ENCODE measurements at places on chromosomes 16 and 17.
A peak's percentile ranks its signal among the peaks of the same experiment; 100 is the strongest.

GRCh38 chr17:68460146-68460545 is 2.9 kb upstream of the WIPI1 start:
- no peak for DNase-seq

GRCh38 chr17:49656247-49656646 is 21.6 kb downstream of the SPOP start:
- no peak for DNase-seq

GRCh38 chr17:78300962-78301820 is 58.7 kb downstream of the SOCS3 start:
- no peak for DNase-seq

DNA sequence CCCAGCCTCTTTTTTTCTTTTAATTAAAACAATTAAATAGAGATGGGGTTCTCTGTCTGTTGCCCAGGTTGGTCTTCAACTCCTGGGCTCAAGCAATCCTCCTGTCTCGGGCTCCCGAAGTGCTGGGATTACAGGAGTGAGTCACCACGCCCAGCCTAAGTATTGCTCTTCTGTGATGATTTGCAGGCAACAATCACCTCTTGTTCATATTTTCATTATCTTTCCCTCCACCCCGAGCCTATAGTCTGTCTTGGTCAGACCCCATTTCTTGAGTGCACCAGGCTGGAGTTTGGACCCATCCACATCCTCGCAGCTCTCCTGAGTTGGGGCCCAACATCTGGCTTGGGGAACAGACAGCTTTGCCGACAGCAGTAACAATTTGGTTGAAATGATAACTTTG is 4.3 kb upstream of the SPN start:
- no peak for DNase-seq

DNA sequence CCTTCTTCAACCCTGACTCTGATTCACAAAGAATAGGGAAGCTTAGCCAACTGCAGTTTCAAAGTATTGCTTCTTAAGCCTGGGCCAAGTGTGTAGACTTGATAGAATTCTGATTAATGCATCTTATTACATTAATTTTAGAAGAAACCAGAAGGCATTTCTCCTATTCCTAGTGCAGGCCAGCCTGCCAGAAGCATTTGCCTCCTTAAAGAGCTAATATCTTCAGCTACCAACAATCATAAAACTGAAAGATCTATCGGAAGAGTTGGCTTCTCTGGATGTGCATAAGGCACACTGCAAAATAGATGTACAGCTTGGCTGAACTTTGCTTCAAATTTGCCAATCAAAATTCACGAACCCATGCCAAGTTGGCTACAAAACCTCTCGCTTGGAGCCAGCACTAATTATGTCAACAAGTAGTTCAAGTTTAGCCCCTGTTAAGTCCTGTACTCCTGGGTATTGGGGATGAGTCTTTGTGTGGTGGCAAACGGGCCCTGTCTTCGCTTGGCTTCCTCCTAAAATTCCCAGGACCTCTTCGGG is 717.8 kb downstream of the WWOX start:
- no peak for DNase-seq

DNA sequence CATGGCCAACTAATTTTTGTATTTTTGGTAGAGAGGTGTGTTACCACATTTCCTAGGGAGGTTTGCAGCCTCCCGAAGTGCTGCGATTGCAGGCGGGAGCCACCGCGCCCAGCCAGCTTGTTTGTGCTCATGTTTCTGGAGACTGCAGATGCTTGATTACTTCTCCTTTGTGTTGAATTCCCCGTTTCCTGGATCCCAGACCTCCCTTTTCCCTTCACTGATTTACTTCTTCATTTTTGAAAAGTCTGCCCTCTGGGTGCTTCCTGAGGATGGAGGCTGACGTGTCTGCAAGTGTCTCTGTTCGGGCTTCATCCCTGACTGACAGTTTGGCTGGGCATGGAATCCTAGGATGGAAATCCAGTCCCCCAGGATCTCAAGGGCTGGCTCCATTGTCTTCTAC is 7.0 kb upstream of the TRIM47 start:
- no peak for DNase-seq

DNA sequence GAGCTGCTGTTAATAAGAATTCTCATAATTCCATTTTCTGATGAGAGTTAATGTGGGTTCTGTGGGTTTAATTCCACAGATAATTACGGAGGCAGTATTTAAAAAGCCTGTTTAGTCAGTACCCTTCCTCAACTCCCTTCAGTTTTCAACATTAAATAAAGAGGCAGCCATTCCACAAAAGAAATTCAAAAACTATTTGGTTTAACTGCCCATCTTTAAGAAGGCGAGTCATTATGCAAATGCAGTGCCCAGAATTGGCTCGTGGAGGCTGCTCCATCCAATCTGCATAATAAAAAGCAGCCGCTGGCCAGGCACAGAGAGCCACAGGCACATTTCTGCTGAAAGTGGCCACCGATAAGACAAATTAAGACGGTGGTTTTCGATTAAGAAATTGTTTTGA is 194.4 kb upstream of the TOX3 start:
- no peak for DNase-seq

DNA sequence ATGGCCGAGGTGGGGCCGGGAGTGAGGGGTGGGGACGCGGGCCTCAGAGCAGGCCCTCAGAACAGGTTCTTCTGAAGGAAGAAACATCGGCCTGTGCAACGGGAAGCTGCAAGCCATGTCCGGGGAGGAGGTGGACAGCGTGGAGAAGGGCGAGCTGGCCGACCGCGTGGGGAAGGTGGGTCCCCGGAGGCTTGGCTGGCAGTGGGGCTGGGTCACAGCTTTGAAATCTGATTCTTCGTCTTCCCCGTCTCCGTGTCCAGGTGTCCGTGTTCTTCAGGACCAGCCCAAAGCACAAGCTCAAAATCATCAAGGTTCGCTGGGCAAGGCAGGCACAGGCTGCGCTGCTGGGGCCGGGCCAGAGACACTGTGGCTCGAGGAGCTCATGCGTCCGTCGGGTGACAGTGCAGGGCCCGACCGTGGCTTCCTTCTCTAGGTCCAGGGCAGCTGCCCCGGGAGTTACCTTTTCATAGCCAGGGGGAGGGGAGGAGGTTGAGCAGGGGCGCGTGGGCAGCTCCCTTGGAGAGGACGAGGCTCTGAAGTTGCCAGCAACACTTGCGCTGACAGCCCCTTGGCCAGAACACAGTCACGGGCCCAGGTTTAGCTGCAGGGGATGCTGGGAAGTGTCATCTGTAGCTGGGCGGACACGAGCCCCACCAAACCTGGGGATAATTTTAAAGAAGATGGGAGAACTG is 51.3 kb downstream of the MEAK7 start:
- no peak for DNase-seq

DNA sequence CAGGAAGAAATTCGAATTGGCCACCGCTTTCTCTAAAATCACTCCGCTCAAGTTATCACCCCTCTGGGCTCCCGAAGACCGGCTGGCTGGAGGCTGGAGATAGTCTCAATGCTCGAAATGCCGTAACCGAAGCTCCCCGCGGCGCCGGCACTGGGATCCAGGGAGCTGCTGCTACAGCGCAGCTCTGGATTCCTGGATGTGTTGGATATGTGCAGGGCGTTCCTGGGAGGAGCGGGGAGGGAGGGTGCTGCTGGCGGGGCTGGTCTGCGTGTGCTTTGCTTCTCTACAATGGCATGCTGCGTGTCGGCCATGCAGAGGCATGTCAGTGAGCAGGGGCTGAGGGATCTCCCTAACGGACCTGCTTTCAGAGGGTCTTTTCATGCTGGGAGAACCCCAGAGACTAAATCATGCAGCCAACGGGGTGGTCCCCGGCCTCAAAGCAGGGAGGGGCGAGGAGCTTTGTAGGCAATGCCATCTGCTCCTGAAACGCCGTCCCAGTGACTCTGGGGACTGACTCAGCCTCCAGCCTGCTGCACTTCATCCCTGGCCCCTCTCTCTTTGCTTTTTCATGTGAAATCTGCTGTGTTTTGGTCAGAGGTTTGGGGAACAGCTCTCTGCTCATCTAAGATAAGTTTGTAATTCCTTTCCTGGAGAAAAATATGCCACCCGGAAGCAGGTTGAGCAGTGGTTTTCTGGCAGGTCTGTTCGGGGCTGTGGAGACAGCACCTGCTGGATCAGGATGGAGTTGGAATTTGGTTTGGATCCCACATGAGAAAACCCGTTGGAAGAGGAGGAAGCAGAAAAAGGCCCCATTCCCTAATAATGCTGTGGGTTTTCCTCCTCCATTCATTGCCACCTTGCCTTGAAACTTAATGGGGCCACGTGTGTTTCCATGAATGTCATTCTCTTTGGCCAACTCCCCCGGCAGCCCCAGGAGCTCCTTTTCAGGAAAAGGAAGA is 311.4 kb downstream of the SEC14L1 start:
- no peak for DNase-seq

- DNase-seq = no peak
These were observed at the start of gene CMTM3 for GRCh38 chr16:66604376-66605176. CMTM3 (plus strand) TSS chr16:66604704; CDS start chr16:66604806, 102 bp downstream.

DNA sequence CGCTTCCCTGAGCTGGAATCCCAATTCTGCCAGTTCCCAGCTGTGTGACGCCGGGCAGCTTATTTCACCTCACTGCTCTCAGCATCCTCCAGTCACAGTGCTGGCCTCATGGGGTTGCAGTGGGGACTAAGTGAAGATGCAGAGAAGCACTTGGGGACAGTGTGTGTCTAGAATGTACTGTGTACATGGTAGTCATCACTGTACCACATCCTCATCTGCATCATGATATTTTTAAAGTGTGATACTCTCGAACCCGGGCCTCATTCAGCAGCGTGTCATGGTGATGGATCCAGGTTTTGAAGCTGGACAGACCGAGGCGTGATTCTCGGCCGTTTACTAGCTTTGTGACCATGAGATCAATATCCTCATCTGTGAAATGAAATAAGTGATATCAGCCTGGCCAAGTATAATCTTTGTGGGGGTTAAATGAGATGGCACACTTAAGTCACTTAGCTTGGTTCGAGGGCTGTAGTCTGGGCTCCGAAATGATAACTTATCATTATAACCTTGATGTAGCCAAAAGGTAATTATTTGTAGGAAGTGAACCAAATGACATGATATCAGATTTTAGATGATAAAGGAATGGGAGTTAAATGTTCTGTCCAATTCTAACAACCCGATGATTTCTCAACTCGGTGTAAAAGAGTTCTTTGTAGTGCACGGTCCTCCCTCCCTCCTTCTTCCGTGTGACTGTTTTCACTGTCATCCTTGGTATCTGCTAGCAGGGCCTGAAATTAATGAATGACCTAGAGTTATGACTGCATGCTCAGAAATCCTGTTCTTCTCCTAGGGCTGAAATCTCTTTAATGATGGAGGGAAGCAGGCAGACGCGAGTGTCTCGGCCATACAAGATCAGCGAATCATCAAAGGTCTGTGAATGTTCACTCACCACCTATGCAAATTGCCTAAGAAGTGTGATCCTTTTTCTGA is 2.0 kb downstream of the KLHL36 start:
- peak; percentile 42 for DNase-seq

DNA sequence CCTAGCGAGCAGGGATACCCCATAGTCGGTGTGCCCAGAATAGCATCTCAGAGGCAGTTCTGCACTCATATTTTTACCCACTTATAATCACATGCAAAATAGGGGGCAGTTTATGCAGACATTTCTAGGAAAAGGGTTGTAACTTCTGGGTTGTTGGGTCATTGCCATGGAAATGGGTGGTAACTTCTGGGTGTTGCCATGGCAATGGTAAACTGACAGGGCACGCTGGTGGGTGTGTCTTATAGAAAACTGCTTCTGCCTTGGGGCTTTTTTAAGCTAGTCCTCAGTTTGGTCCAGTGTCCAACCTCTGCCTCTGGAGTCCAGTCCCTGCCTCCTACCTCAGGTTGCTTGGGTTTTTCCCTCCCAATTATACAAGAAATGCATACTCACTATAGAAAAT is 7.4 kb upstream of the SPAG9 start:
- no peak for DNase-seq

- DNase-seq = no peak
These were observed 12.6 kb downstream of the HID1 start for GRCh38 chr17:74959826-74960515.

DNA sequence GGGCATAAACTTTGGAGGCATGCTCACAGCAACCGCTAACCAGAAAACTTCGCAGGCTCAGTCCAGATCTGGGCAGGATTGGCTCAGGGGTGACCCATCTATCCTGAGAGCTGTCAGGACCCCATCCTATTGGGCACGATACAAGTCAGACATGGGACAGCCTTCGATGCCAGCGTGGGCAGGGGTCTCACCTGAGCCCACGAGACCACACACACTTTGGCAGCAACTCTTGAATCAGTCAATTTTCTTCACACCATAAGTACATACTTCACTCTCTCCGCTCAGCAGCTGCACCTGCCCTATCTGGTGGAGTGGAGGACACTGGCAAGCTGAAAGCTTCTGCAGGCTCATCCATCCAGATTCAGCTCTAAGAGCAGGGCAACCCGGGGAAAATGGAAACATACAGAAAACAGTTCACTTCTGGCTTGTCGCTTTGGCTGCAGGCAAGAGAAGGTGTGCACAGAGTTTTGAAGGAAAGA is 48.3 kb downstream of the ZFHX3 start:
- DNase-seq = no peak

- DNase-seq = no peak
These were observed 859 bp downstream of the ALDH3A1 start for GRCh38 chr17:19747159-19747719.

DNA sequence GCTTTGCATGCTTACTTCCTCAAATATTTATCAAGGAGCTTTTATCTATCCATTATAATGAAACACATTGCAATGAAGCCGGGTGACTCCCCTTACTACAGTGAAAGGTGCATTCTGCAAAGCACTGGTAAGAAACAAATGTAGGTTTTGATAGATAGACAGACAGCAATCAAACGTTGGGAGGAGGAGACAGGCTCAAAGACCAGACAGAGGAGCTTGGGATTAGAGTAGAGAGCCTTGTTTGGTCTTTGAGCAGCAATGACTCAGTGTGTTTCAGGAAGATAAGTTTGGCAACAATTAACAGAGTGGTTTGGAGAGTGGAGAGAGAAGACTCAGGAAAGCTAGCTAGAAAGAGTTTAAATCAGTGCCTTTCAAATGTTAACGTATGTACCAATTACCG is 68.8 kb downstream of the ZNF18 start:
- no peak for DNase-seq

DNA sequence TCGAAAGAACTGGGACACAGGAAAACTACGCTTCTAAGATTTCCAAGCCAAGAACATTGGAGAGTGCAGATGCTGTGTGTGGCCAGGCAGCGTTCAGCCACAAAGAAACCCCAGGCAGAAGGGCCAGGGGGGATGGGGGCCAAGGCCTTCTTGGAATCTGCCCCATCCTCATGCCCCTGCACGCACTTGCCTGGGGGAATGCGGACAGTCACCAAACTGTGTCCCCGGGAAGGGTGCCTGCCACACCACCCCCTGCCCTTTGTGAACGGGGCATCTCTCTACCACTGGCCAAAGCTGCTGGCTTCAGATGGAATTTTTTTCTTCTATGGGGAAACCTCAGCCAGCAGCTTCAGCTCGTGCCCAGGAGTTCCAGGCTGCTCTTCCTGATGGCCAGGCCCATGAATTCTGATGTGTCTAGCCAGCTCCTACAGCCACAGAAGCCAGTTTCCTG is 32.0 kb upstream of the DNAH17 start:
- DNase-seq = no peak
